ENCODE measurements at places on chromosomes 6 and 20.
A peak's percentile ranks its signal among the peaks of the same experiment; 100 is the strongest.

GRCh38 chr6:159305159-159305558, 136.0 kb downstream of the FNDC1 start:
- DNase-seq, result no peak

DNA sequence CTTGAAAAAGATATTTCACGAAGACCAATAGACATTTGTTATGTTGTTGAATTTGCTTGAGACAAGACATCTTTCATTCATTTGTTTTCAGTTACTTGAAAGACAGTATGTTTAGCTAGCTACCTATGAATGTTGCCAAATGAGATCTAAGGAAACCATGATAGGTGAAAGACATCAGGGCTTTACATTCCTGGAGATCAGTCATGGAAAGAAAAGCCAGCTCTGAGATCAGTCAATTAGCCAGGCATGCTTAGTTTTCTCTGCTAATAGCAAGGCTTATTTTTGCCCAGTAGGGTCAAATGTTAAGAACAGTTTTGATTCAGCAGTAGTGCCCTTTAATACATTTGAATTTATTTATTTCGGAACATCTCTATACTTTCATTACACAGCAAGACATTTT, 116.5 kb upstream of the EDN1 start:
- DNase-seq, result no peak

DNA sequence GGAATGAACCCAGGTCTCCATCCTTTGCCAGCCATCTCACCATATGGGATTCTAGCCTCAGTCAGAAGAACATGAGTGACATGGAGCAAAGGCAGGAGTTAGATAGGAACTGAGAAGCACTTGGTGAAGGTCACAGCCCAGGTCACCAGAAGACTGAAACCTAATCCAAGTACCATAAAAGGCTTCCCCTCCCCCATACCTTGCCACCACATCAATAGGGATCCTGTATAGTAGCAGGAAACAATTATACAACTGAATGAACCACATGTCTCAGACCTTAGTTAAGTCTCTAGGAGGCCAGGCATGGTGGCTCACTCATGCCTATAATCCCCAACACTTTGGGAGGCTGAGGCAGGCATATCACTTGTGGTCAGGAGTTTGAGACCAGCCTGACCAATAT, 49.6 kb downstream of the KIZ start:
- DNase-seq, result peak; percentile 8

DNA sequence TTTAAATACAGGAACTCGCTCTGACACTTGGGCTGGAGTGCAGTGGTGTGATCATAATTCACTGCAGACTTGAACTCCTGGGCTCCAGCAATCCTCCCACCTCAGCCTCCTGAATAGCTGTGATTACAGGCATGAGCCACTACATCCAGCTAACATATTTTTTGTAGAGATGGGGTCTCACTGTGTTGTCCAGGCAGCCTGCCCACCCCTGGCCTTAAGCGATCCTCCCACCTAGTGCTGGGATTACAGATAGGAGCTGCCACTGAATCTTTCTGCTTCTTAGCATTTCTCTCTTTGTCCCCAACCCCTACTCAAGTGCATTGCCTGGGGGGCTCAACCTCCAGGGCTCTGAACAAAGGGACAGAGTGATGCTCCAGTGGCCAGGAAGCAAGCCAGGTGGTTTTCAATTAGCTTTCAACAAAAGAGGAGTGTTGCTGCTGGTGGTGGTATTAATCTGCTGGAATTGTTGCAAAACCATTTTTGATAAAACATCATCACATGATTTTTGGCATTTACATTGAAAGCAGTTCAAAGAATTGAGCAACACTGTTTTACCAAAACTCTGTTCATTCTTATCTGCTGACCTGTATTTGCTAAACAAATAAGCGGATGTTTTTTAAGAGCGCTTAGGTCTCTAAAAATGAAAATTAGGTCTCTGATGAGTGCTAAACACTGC, 40.4 kb upstream of the BPIFA2 start:
- no peak for DNase-seq

- DNase-seq, result peak; percentile 81
Measured at GRCh38 chr6:6008648-6009421, 2.1 kb upstream of the NRN1 start.

DNA sequence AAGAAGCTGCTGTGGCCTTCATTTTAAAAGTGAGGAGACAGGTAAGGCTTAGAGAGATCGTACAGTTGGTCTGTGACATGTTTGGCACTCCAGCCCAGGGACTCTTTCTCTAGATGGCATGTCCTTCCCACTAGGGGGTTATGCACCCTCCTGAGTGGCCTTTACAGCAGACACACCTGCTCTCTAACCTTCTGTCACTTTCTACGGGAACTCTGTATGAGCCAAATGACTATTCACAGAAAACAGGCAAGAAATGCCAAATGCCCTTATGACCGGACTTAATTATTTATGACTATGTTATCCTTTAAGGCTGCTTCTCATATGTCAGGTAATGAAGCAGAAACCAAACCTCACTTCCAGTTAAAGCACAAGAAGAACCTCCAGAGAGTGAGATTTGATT, 91.2 kb downstream of the MAP3K5 start:
- no peak for DNase-seq

- peak; percentile 73 for DNase-seq
Measured at GRCh38 chr6:33787954-33788693, 806 bp downstream of the LEMD2 start.

DNA sequence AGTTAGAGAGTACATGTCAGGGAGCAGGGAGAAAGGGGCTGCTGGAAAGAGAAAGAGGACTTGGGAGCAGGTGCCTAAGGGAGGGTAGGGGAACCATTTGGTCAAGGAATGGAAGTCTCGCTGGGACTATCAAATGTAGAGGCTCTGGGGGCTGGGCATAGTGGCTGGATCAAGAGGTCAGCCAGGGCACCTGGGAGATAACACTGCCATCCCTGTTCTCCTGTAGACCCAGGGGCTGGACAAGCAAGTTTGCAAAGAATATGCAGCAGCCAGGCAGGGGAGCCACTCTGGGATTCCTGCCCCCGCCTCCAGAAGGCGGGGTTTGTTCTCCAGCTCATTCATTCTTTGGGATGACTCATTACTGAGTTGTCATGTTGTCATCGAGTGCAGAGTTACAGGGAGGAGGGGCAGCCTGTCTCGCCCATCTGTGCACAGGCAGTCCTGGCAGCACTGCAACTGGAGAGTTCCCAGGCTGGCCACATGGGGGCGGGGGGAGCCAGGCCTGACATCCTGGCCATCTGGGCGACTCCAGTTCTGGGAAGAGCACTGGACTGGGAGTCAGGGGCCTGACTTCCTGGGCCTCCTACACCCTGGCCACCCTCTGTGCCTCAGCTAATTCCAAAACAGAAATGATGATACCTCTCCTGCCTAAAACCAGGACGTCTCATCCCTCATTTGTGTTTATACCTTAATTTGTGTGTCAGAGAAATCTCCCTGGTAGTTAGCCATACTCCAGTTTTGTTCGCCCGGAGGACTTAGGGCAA, 28.2 kb upstream of the ZFAND3 start:
- DNase-seq, result peak; percentile 91

- no peak for DNase-seq
Measured at GRCh38 chr6:120556491-120556890, 777.8 kb downstream of the TBC1D32 start.

- DNase-seq, result peak; percentile 70
Measured at GRCh38 chr20:25223179-25223661, 24.7 kb upstream of the PYGB start.

DNA sequence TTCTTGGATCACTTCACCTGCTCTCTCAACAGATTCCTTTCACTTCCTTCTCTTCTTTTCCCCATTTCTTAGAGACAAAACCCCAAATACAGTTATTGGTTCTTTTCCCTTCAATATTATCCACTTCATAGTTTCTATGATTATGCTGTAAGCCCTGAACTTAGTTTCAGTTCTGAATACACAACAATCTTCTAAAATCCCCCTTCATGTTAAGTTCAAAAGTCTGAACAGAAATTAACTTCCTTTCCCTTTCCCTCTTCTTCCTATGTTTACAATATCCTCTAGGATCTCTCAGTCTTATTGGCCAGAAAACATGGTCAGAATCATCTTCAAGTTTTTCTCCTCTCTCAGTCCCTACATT, 57.7 kb downstream of the OGFRL1 start:
- no peak for DNase-seq

DNA sequence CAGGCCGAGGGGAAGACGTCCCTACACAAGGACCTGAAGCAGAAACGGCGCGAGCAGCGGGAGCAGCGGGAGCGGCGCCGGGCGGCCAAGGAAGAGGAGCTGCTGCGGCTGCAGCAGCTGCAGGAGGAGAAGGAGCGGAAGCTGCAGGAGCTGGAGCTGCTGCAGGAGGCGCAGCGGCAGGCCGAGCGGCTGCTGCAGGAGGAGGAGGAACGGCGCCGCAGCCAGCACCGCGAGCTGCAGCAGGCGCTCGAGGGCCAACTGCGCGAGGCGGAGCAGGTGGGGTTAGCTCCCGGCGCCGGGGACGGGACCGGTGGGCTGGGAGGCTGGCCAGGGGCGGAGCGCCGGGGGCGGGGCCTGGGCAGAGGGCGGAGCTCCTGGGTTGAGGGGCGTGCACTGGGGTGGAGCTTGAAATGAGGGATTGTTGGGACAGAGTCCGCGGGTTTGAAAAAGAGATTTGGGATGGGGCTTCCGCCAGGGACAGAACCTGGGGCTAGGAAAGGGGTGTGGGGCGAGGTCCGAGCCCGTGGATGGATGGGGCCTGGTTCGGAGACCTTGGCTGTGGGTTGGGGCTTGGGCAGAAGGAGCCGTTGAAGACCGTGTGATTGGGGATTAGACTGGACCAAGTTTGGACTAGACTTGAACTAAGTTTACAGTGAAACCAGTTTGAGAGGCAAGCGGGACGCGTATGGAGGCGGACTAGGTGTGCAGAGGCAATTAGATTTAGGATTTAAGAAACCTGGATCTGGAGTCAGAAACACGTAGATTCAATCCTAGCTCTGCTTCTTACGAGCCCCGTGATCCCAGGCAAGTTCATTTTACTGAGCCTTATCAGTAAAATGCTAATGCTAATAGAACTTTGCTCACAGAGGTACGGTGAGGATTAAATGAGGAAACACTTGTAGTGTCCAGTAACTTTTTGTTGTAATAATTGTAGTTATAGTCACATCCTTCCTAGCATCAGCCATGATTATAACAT, 20.9 kb downstream of the DEF6 start:
- DNase-seq, result no peak

GRCh38 chr6:140107216-140107615, 732.8 kb upstream of the CITED2 start:
- DNase-seq, result no peak

Measured in stimulated activated naive CD8-positive, alpha-beta T cell treated with anti-CD3 and anti-CD28 coated beads, Interleukin-15, Interleukin-2, amounts not matched to agents 100 U/mL and 50 U/mL, for 24 hours (primary cell).